Neural progenitor cell (in vitro differentiated cells): ENCODE measurements at places on chromosomes 7 and 10.

DNA sequence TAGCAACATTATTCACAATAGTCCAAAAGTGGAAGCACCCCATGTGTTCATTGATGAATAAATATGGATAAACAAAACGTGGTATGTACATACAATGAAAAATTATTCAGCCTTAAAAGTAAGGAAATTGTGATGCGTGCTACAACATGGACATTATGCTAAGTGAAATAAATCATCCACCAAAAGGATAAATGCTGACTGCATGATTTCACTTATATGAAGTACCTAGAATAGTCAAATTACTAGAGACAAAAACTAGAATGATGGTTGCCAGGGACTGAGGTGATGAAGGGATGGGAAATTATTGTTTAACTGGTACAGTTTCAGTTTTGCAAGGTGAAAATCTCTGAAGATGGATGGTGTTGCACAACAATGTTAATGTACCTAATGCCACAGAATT lies 56.6 kb downstream of the THSD7A start:
- no peak for DNase-seq

GRCh38 chr7:20964281-20964918 lies 177.7 kb upstream of the SP8 start:
- DNase-seq: no peak

DNA sequence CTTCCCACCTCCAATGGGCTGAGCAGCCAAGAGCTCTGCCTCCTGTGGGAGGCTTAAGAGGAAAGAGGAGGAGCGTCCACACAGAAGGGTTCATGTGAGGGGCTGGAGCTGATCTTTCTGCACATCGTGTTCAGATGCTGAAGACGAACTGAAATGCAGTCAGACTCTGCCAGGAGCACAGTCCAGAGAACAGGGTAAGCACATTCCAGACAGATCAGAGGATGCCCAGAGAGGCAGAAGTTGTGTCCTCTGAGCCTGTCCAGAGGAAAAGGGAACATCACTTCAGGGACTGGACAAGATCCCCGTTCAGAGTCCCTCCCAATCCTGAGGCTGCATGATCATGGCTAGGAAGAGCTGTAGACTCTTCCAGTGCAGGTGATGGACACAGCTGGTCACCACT lies 72.9 kb downstream of the ITIH5 start:
- no peak for DNase-seq

DNA sequence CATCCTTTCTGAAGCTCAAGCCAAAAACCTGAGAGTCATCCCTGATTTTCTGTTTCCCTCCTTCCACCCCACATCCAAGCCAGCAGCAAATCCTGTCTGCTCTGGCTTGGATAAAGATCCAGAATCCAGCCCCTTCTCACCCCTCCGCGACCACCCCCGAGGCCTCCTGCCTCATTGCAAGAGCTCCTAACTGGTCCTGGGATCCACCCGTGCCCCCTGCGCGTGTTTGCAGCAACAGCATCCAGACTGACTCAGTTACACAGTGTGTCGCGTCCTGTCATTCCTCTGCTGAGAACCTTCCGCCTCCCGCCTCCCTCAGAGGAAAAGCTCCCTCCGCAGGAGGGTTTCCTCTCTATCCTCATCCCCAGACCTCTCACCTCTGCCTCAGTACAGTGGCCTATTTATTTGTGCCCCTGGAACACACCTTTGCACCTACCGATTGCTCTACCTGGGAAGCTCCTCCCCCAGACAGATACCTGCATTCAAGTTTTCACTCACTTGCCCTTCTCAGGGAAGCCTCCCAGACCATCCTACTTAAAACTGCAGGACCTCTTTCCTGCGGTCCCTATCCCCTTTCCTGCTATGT lies 21.6 kb upstream of the GRID1 start:
- DNase-seq: no peak

- no peak for DNase-seq
Measured at GRCh38 chr10:119349937-119350501, 142.6 kb downstream of the GRK5 start.

DNA sequence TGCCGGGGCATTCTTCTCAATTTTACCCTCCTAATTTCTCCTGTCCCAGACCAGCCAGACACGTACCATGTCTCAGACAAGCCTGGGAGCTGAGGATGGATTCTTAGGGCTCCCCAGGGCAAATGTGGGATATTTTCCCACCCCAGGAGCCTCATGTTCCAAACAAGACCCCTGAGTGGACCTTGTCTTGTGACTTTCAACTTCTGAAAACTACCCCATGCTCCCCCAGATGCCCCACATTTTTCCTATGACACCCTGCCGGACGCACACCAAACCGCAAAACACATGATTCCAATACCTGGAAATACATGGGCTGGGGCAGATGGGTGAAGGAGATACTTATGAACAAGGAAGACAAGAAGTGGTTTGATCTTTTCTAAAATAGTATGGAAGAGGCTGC lies 874 bp downstream of the GIMAP5 start:
- DNase-seq: no peak

DNA sequence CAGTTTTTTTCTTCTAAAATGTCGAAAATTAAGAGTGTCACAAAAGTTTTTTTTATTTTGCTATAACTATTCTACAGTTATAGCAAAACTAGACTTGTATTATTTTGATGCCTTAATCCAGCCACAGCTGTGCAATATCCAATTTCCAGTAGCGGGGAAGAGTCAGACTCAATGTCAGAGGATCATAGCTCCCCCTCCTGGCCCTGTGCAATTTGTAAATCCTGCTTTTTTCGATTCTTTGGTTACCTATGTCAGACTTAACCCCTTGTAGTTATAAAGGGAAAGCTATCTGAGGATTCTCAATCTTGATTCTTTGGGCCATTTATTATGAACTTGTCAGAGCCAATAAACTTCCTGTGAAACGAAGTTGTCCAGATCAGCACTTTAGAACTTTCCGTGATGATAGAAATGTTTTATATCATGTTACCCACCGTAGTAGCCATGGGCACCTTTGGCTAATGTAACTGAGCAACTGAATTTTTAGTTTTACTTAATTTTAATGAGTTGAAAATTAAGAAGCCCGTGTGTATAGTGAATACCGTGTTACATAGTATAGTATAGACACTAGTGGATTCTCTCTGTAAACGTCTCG lies 87.7 kb upstream of the PRKCQ start:
- DNase-seq: peak; percentile 59
